ENCODE measurements at places on chromosomes 1 and 21.

DNA sequence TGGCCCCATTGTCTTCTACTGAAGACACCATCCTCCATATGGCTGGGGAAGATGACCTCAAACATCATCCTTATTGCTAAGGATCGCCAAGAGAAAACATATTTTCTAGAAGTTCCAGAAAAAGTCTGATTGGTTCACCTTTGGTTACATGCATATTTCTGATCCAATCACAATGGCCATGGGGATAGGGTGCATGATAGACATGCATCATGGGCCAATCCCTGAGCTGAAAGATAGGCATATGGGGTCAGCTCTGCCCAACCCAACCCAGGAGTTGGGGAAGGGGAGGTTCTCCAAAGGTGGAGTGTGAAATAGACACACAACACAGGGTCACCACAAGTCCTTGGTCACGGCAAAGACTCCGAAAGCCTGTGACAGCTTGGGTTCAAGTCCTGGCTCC lies 276.3 kb upstream of the TMEM51 start:
- no peak for DNase-seq

GRCh38 chr21:42194863-42195262 lies 24.1 kb upstream of the ABCG1 start:
- DNase-seq: no peak

DNA sequence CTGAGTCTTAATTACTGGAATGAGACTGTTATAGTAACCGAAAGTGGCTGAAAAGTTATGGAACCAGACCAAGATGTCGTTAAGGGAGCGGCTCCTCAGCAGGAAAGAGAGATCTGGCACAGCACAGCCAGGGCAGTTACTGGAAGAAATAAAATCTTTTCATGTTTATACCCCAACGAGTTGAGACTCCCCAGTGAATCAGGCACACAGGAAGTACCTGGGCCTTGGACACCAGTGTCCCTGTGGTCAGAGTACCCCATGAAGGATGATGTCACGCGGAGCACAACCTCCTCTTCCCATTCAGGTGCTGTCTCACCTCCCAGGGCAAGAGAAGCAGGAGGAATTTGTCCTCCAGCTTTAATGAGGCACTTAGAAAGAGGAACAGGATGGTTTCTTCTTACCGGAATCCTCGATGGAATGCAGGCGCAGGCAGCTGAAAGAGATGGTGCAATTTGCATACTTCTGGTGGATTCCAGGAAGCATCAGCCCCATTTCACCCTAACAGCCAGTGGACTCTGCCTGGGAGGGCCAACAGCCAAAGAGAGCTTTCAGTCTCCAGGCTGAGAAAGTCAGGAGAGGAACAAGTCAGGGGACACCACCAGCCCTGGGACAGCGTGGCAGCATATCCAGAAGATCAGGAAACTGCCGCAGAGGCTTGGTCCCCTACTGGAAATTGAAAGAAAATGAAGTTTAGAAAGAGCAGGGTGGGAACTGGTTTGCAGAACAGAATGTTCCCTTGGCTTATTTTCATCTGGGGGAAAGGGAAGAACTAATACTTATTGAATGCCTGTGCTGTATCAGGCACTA lies 35.9 kb upstream of the CTTNBP2NL start:
- DNase-seq: no peak

- no peak for DNase-seq
Measured at GRCh38 chr1:226954777-226955176, 14.7 kb downstream of the COQ8A start.

GRCh38 chr1:32334274-32334861 lies 1.7 kb downstream of the MARCKSL1 start:
- DNase-seq: no peak

Data from NCI-H2081 treated with DMSO at 0.1 percent for 48 hours (cell line).